Activated T-helper 2 cell treated with anti-CD3 and anti-CD28 coated beads, Interferon-gamma antibody, Interleukin-2, Interleukin-4, amounts not matched to agents 10 μg/mL and 5 μg/mL and 100 μg/mL, durations not matched to agents 14 hours and 24 hours and 36 hours (primary cell): ENCODE measurements at places on chromosomes 16 and 17. TPM values are rescaled to one million over a fixed set of nuclear protein-coding genes. Genes with fewer than 3 reads are reported as not detected.

- DNase-seq: no peak
- H3K4me3 ChIP-seq: peak overlapping the region; percentile 66
- peaks cover 58% of the 10 kb centered on the region for H3K4me1 ChIP-seq
- H3K27me3 ChIP-seq: no peaks in the 10 kb centered on the region
- H3K36me3 ChIP-seq: peaks cover 21% of the 10 kb centered on the region
Observed at GRCh38 chr16:50268352-50268751, 2.0 kb downstream of the ADCY7 start.

- peaks cover 27% of the 10 kb centered on the region for H3K4me1 ChIP-seq
- peak; percentile 77 for DNase-seq
- H3K27ac ChIP-seq: peak overlapping the region; percentile 14
- no peak overlapping the region for H3K4me3 ChIP-seq
- H3K27me3 ChIP-seq: peaks cover 87% of the 10 kb centered on the region
Observed at GRCh38 chr17:48618256-48618896, 3.3 kb upstream of the HOXB8 start.

- no peak for DNase-seq
- no peak overlapping the region for H3K4me3 ChIP-seq
- no peaks in the 10 kb centered on the region for H3K36me3 ChIP-seq
- H3K27ac ChIP-seq: no peak overlapping the region
Observed at GRCh38 chr17:70716551-70716950, 547.2 kb downstream of the KCNJ2 start.

TBKBP1 gene
- 9.8 and 11.3 TPM in 2 replicates for total RNA-seq

KRT23 gene
- total RNA-seq: not detected in 2 replicates

SLX4 gene
- 11.8 and 12.2 TPM in 2 replicates for total RNA-seq

GRCh38 chr16:19175492-19176262 lies 7.6 kb downstream of the SYT17 start:
- H3K36me3 ChIP-seq: no peaks in the 10 kb centered on the region
- H3K27ac ChIP-seq: no peak overlapping the region
- peaks cover 4% of the 10 kb centered on the region for H3K4me1 ChIP-seq

HAGH gene
- 60.3 and 67.6 TPM in 2 replicates for total RNA-seq

- H3K36me3 ChIP-seq: no peaks in the 10 kb centered on the region
- H3K27ac ChIP-seq: no peak overlapping the region
- peaks cover 9% of the 10 kb centered on the region for H3K27me3 ChIP-seq
- H3K4me1 ChIP-seq: peaks cover 12% of the 10 kb centered on the region
Observed at GRCh38 chr17:68061512-68062313, 26.2 kb downstream of the KPNA2 start.

DNA sequence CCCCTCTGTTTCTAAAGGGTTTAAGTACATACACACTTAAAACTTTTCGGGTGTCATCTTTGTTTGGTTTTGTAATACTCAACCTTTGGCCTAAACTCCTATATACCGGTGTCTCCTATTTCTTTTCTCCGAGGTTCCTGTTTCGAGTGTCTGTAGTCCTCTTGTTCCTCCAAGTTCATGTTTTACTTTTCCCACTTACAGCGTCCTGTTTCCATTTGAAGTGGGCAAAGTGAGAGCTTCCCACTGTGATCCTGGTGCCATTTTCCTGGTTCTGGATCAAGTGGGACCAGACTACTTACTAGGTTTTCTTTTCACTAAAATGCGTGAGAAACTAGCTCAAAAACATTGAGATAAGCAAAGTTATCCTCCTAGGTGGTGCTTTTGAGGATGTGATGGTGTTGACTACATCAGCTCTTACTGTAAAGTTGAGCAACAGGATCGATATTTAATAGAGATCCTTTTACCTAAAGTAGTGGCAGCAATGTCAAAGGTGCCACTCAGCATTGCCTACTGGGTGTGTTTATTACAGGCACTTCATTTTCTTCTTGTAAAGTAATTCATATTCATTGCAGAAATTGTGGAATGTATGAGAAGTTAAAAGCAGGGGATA lies 1.3 kb downstream of the PSMD3 start:
- peaks cover 6% of the 10 kb centered on the region for H3K27me3 ChIP-seq
- DNase-seq: no peak
- H3K4me3 ChIP-seq: peak overlapping the region; percentile 93
- peaks cover 40% of the 10 kb centered on the region for H3K36me3 ChIP-seq

GRCh38 chr16:15509051-15509592 lies 74.7 kb downstream of the BMERB1 start:
- H3K4me3 ChIP-seq: no peak overlapping the region
- peak; percentile 20 for DNase-seq
- H3K27me3 ChIP-seq: peaks cover 4% of the 10 kb centered on the region

- H3K27me3 ChIP-seq: no peaks in the 10 kb centered on the region
- H3K27ac ChIP-seq: no peak overlapping the region
- no peak overlapping the region for H3K4me3 ChIP-seq
- DNase-seq: no peak
- no peaks in the 10 kb centered on the region for H3K36me3 ChIP-seq
Observed at GRCh38 chr17:7818026-7818425, 16.0 kb upstream of the KDM6B start.

DNA sequence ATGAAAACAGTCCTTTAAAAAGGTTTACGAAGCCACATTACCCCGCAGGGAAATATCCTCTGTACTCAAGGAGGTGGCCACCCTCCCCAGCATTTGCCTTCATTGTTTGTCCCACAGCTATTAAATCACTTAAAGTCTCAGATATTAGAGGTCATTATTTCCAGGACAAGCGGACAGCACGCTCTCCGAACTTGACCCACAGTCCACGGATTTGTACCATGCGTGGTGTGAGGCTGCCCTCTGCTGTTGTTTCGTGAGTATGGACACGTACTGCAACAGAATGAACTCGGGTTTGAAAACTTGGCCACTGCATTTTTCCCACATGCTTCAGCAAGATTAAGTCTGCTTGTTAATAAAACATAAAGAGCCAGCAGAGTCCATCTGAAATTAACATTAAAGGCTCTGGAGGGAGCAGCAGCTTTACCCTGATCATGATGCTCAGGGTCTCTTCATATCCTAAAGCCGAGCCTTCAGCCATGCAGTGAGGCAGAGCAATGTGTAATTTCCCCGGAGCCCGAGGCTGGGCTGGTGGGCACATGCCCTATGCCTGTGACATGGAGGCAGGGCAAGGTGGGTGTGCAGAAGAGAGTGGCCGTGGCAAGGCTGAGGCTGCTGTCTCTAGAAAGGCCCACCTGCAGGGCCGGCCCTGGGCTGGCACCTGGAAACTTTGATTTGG lies 19.7 kb downstream of the MEAK7 start:
- DNase-seq: no peak
- no peaks in the 10 kb centered on the region for H3K4me1 ChIP-seq
- H3K27ac ChIP-seq: no peak overlapping the region
- H3K27me3 ChIP-seq: no peaks in the 10 kb centered on the region
- peaks cover 42% of the 10 kb centered on the region for H3K36me3 ChIP-seq

- peaks cover 6% of the 10 kb centered on the region for H3K4me1 ChIP-seq
- no peak overlapping the region for H3K4me3 ChIP-seq
- no peaks in the 10 kb centered on the region for H3K36me3 ChIP-seq
- no peak for DNase-seq
- no peak overlapping the region for H3K27ac ChIP-seq
Observed at GRCh38 chr17:50833510-50834428, 1.6 kb upstream of the WFIKKN2 start.
